ENCODE measurements at places on chromosomes 7 and 10.

GRCh38 chr7:127754457-127754856, 102.5 kb downstream of the SND1 start:
- no peak for DNase-seq

DNA sequence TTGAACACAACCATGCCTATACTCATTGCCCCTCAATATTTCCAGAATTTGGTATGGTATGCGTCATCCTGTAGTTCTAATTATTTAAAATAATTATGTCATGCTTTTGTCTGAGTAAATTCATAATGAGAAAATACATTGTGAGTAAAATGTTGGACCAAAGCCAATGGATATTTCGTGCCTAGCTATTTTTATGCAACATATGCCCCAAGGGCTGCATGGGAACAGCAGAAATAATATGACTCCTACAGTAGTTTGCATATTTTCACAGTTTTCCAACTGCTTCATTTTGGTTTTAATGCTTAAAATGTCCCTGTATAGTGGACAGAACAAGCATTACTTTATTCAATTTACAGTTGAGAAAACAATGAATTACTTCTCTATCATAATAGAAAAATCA, 1115.6 kb upstream of the GHITM start:
- peak; percentile 64 for DNase-seq

- DNase-seq = peak; percentile 56
Measured at GRCh38 chr7:31488562-31489203, 25.2 kb upstream of the ITPRID1 start.

DNA sequence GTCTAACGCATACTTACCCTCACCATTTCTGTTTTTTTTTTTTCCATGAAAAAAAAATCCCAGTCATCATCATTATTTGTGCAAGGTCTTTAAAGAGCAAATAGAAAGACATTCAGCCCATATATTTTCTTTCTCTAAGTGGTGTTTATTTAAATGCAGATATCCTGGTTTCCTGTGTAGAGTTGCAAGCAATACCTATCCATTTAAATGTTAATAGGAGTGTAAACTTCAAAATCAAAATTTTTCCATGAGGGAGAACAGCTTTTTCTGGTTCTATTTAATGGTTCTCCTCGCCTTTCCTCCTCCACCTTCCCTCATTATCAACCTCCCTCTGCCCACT, 120.1 kb upstream of the AGK start:
- no peak for DNase-seq

- DNase-seq = no peak
Measured at GRCh38 chr10:47351899-47352815, 4.0 kb downstream of the RBP3 start.

GRCh38 chr10:98340261-98340939, 72.4 kb upstream of the LOXL4 start:
- no peak for DNase-seq

DNA sequence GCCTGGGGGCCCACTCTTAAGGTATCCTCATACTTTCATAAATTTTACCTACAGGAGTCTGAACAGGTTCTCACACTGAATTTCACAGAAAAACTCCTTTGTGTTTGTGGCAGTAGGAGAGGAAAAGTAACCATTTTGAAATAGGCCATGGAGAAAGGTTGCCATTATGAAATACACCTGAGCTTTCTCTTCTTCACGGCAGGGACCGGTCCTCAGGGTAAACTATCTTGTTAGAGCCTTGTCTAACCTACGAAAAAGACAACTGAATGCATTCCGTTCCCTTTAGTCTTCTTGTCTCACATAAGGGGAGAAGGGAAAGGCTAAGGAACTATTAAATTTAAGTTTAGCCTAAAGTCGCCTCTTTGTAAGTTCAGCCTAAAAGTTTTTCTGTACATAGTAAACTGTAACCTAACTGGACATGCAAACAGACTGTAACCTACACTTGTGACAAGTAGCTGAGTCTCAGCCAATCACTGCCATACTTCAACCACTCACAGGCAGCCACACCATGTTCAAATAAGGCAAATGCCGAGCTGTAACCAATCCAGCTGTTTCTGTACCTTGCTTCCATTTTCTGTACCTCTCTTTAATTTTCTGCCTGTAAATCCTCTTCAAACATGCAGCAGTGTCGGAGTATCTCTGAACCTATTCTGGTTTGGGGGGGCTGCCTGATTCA, 14.2 kb upstream of the RNF32 start:
- DNase-seq = no peak

GRCh38 chr7:70638158-70639107, 493.5 kb upstream of the GALNT17 start:
- no peak for DNase-seq

All from NCI-H1048 (cell line).